ENCODE measurements at places on chromosomes 2 and 18.

DNA sequence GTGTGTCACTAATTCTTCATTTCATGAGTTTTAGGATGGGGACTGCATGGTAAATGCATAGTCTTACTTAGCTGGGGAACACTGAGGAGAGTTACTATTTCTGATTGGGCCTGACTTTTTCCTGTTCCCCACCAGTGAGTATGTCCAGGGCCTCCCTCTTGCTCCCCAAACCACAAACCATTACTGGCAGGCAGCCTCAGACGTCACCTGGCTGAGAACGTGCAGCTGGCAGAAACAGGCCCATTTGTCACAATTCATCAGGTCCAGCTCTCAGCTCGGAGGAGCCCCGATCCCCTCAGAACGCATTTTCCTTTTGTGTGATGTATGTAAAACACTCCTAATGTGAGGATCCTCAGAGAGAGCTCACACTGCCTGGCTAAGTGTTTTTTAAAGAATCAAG is 71.7 kb upstream of the SIX3 start:
- ATAC-seq = no peak

GRCh38 chr2:219877728-219878127 is 250.3 kb downstream of the SLC4A3 start:
- no peak for ATAC-seq

DNA sequence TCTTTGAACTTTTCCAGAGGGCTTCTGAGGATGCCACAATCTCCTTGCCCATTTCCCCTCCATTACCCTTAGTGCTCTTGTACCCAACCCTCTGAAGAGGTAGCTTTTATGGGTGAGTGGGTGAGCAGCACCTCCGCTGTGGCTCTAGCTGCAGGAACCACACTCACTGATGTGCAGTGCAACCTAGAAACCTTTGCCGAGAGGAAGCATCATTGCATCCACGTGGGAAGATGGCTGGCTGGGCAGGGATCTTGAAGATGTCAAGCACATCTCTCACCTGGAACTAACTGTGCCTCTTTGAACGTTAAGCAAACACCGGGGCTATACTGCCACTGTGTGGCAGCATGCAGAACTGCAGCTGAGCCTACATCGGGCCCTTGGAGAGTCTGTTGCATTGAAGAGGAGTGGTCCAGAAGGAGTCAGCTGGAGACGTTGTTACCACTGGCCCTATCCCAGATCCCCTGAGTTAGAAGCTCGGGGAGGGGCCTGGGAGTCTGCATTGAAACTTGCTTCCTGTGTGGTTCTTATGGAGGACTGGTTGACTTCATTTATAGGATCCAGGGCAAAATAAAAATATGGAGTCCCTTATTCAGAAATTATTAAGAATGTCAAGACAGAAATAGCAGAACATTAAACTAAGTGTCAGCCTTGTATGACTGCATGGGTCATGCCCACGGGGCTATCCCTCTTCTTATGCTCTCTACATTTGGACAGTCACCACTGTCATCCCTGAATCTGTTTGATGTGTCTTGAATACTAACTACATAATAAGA is 28.7 kb downstream of the IGFBP5 start:
- ATAC-seq = peak; percentile 79

- ATAC-seq = no peak
Measured at GRCh38 chr2:58708565-58708964, 467.4 kb upstream of the FANCL start.

DNA sequence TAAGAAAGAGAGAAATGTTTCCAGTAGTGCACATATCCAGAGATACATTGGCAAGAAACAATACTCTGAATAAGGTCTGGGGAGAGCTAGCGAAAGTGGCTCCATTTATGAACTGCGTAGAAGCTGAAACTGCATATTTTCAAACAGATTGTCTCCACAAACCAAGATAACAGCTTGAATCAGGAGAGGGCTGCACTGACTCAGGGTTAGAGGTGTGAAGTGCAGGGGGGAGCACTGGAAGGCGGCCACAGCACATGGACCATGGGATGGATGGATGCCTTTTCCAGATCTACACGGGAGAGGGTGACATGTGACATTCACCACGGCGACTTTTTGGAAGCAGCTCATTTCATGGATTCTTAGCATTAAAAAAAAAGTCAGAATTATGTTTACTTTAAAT is 729.4 kb downstream of the RNF144A start:
- no peak for ATAC-seq

- peak; percentile 63 for ATAC-seq
Measured at GRCh38 chr18:623761-624620, 27.2 kb downstream of the CLUL1 start.

DNA sequence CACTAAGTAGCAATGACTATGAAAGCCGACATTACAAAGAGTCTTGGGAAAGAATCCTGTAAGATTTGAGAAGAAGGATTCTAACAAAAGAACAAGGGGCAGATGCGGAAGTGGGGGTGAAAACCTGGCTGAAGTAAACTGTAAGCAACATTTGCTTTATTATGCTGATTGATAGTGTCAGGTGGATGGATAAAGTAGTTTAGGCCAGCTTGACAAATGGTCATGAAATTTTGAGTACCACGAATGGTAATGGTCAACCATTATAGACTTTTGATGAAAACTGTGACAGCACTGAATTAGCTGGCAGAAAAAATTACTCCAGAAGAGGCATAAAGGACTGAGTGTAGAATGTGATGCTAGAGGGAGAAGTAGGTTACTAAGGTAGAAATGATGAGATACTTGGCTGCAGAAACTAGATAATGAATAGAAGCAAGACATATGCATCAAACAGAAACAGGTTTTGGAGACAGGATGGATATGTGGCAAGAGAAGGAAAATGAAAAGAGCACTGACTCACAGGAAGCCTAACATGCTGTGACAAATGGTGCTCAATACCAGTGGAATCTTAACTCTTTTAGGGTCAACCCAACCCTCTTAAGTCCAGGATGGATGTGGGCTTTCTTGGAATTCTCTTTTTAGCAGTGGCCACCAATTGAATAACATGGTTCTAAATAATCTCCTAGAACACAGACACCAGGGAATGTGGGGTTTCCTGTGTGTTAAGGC is 6.8 kb downstream of the THUMPD2 start:
- no peak for ATAC-seq

DNA sequence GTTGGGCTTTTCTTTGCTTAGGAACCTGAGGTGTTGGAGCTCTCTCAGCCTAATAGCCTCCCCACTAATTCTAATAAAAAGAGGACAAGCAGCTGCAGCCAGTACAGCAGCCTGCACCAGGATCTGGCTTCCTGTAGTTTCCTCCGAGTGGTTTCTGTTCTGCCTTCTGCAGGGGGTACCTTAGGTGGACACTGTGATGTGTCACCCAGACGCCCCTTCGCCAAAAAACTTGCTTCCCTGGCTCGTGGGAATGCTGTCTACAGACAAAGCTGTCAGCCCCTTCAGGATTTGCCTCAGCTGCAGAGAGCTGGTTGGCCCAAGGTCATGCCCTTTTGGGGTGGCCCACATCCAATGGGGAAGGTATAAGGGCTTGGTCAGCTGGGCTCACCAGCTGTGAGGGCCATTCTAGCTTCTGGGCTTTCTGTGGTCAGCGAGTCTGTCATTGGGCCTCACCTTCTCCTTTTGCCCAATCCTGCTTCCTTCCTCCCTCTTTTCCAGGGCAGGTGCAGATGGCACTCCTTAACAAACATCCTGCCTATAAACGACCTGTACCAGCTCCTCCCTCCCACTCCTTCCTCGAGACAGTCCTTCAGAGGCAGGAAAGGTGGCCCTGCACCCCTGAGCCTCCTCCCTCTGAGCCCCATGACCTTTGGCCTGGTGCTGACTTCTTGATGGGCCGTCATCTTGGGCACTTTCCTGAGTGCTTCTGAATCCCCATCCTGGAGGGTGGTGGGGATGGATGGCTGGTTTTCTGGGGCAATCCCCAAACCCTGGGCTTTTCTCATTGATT is 44.0 kb upstream of the ROCK2 start:
- no peak for ATAC-seq

- ATAC-seq = no peak
Measured at GRCh38 chr2:48578313-48578712, 39.3 kb upstream of the GTF2A1L start.

- ATAC-seq = no peak
Measured at GRCh38 chr2:178005756-178006155, 66.8 kb downstream of the PDE11A start.

- no peak for ATAC-seq
Measured at GRCh38 chr2:150878356-150878755, 383.3 kb downstream of the RBM43 start.

DNA sequence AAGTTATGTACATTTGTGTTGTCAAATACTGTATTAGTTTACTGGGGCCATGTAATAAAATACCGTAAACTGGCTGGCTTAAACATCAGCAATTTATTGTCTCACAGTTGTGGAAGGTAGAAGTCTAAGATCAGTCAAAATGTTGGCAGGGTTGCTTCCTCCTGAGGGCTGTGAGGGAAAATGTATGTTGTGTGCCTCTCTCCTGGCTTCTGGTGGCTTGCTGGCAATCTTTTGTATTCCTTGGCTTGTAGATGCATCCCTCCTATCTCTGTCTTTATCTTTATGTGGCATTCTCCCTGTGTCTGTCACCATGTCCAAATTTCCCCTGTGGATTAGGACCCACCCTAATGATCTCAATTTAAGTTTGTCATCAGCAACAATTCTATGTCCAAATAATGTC is 37.0 kb upstream of the SLC30A6 start:
- ATAC-seq = no peak

DNA sequence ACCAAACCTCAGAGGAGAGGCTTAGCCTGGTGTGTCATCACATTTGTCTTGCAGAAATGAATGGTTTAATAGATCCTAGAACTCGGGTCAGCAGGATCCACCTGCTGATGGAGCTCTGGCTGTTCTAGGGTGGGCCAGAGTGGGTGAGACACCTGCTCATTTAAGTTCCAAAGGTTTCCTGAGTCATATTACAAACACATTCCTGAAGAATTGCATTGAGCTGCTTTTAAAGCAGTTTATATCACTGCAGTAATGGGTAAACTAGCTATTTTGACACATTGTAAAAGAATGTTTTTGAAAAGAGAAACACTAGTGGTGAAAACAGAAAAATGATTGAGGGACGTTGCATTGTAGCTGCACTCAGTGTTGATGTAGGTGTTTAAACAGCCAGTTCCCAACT is 175.3 kb upstream of the TCF4 start:
- ATAC-seq = no peak

GRCh38 chr2:202530038-202530437 is 104.7 kb upstream of the FAM117B start:
- no peak for ATAC-seq

DNA sequence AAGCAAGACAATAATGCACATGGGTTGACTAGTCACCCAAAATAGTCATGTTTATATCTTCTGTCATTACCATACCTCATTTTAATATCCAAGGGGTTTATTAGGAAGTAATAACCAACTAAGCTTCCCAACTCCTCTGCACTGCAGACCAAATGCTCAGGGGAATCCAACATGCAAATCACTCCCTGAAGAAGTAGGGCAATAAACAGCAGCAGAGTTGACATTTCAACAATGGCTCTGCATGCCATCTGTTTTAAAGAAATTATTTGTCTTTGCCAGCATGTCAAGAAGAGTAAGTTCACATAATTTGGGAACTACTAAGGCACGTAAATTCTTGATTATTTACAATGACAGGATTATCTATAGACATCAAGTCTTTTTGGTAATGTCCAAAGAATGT is 84.4 kb upstream of the LYPD1 start:
- no peak for ATAC-seq

DNA sequence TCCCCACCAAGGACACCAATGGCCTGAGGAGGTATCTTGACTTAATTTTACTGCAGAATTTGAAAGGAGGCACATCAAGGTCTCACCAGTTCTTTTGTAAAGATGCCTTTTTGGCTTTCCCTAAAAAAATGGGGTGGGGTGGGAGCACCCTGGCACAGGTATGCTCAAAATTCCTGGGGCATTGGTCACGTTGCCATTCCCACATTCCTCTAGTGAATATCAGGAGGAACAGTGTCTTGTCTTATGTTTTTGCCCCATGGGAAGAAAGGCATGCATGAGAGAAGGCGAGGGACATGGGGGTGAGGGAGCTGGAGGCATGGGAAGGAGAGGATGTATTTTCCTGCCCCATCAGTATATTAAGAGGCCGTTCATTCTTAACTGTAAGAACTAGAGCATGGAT is 275.3 kb downstream of the CMPK2 start:
- ATAC-seq = no peak

DNA sequence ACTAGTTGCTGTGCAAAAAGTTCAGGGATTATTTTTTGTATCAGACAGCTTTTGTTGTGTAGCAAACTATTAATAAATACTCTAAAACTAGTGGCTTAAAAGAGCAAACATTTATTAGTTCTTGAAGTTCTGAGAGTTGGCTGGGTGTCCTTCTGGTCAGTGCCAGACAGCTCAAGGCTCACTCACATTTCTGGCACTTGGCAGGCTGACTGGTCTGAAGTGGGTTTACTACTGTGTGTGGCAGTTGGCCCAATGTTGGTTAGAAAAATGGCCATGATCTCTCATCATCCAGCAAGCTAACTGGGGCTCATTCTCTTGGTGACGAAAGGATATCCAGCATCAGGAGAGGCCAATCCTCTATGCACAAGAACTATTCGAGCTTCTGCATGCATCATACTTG is 71.4 kb upstream of the ZNF385B start:
- no peak for ATAC-seq

GRCh38 chr2:69733342-69734034 is 8.4 kb upstream of the ANXA4 start:
- no peak for ATAC-seq

GRCh38 chr2:215967590-215968378 is 45.6 kb downstream of the MREG start:
- ATAC-seq = peak; percentile 47

DNA sequence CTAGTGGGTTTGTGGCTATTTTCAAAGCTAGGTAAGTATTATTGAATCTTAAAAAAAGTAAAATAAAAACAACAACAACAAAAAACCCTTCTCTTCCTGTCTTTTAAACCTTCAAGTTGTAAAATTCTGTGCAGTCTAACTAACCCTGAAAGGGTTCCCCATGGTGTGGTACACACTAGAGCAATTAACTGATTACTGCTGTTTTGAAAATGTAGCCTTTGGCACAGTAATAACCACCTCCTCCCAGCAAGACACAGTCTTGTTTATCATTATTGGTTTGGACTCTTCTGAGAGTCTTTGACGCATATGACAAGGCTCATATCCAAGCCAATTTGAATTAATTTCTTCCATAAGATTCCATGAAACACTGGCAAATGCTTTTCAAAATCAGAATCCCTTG is 2184.6 kb upstream of the PIK3C3 start:
- no peak for ATAC-seq

DNA sequence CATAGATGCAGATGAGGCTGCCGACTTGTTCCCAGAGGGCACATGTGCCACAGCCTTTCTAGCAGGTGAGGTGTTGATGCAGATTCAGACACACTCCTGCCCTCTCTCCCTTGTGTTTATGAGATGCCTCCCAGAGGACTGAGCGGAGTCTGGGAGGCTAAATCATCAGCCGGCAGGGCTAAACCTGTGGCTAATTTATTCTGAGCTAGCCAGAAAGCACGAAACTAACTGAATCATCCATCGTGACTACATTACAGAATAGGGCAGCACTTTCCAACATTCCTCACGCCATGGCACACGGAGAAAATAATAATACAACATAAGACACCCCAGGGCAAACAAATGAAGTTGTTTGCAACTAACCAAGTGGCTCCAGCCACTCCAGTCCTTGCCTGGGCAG is 101.7 kb upstream of the FZD7 start:
- ATAC-seq = no peak

- ATAC-seq = no peak
Measured at GRCh38 chr2:71630454-71631328, 177.3 kb downstream of the DYSF start.

- no peak for ATAC-seq
Measured at GRCh38 chr2:74887960-74888700, 54.2 kb downstream of the HK2 start.

GRCh38 chr2:201257956-201258665 is 2.2 kb upstream of the CASP8 start:
- peak; percentile 52 for ATAC-seq

All from activated CD4-positive, CD25-positive, alpha-beta regulatory T cell treated with anti-CD3 and anti-CD28 coated beads, Interleukin-2, amount 50 U/mL, for 24 hours (primary cell).